ENCODE measurements at places on chromosomes 5 and 9.

DNA sequence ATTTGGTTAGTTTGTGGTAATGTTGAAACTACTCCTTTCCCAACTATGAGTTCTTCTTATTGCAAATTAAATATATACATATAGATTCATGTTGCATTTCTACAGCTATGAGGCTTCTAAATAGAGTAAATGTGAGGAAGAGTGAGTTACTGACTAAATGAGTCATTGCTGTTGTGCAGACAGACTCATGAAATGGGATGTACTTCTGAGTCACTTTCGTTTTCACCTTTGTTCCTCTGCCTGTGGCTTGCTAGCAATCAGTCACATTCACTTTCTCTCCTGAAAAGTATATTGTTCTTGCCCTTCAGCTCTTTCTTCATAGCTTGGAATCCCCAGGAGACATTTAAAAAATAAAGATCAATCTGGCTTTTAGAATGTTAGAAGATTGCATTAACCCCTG is 295.5 kb upstream of the SMC2 start:
- no peak for DNase-seq

DNA sequence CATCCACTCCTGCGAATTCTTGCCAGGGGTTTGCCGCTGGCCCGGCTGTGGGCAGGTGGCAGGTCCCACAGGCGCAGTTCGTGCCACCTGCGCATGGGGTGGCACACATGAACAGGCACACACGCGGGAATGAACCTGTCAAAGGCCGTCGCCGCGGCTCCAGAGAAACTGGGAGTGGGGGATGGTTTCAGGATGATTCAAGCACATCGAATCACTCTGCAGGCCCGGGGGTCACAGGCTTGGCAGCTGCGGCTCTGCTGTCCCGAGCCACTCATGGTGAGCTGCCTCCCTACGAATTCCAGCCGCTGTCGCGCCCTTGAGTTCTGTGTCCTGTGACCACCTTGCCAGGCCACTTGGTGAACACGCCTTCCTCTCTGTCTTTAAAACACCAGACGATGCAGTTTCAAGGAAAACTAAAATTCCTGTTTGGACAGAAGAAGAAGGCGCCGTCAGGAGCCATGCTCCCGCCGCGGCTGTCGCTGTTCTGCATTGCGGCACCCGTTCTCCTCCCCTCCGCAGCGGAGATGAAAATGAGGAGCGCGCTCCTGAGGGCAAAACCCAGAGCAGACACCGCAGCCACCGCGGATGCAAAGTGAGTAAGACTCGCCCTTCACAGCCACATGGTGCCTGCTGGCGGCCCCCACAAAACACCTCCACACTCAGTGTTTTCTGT is 15.4 kb upstream of the EXOC3 start:
- DNase-seq = no peak

GRCh38 chr9:22035591-22036011 is 26.5 kb upstream of the CDKN2B start:
- no peak for DNase-seq

- no peak for DNase-seq
These were observed 62.1 kb downstream of the PAX5 start for GRCh38 chr9:36971935-36972488.

- DNase-seq = no peak
These were observed 275.6 kb downstream of the KDM4C start for GRCh38 chr9:7033076-7034045.

DNA sequence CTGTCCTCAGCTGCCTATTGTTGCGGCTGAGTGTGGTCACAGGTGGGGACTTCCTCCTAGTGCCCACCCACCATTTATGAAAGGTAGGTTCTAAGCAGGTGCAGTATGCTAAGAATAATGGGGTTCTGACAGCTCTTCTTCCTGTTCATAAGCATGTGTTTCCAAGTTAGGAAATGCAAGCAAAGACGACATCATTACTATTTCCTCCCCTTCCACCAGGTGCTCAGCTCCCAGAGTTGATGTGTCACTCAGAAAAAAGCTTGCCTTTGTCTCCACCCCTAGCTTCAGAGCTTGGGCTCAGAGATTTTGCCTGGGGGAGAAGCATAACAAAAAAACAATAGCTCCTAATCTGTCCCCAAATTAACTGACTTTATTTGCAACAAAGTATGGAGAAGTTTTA is 1076.7 kb downstream of the NR2F1-AS1 start:
- no peak for DNase-seq

GRCh38 chr9:3992924-3993323 is 306.9 kb downstream of the GLIS3 start:
- no peak for DNase-seq

DNA sequence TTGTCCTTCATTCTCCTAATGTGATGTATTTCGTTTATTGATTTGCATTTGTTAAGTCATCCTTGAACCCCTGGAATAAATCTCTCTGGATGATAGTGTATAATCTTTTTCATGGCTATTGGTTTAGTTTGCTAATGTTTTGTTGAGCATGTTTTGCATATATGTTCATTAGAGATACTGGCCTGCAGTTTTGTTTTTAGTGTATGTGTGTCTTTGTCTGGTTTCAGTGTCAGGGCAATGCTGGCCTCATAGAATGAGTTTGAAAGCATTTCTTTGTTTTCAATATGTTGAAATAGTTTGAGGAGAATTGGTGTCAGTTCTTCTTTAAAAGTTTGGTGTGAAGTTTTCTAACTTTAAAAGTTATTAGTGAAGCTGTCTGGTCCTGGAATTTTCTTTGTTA is 149.6 kb upstream of the ATP10B start:
- DNase-seq = no peak

- no peak for DNase-seq
These were observed 56.0 kb downstream of the WHRN start for GRCh38 chr9:114449236-114449635.

GRCh38 chr9:6633378-6633777 is 12.2 kb downstream of the GLDC start:
- no peak for DNase-seq

DNA sequence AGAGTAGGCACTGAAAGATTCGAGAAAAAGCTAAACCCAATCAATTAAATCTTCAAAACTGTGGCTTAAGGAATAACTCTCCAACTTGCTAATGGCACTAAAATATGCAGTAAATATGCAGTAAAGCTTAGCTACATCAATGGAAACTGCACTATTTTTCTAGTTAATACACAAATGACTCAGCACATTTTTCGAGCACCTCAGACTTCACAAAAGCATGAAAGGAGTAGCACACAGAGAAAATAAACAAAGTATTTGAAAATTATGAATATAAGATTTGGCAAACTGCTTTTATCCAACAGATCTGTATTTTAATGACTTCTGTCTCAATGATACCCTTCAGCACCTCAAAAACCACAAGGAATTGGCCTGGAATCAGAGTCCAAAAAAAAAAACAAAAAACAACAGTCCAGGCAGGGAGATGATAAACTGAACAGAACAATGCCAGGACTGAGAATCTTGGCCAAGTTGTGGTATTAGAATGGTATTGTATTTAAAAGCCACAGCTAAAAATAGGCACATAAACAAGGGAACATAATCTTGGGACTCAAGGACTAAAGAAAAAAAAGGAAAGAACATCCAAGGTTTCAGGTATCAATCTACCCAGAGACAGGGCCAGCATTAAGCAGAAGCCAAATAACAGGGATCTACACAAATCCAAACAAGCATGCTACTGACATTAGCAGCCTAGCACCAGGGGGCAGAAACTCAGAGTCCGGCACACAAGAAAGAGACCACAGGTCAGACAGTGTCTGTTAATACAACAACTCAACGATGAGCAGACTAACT is 21.4 kb downstream of the TMEM245 start:
- DNase-seq = no peak

DNA sequence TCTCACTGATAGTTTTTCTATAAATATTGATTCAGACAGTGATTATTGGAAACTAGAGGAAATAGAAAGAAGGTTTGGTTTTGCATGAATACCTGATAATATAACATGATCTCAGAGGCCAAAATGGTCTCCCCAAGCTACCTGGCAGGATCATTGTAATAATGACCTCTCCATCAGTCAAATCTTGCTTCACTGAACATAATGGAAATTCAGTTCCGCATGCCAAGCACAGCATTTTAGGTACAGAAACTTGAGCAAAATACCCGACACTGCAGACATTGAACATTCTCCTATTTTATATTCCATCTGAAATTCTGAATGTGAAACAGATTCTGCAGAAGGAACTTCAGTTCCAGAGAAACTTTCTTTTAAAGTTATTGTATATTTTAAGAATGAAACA is 9.1 kb upstream of the TBC1D2 start:
- DNase-seq = no peak

DNA sequence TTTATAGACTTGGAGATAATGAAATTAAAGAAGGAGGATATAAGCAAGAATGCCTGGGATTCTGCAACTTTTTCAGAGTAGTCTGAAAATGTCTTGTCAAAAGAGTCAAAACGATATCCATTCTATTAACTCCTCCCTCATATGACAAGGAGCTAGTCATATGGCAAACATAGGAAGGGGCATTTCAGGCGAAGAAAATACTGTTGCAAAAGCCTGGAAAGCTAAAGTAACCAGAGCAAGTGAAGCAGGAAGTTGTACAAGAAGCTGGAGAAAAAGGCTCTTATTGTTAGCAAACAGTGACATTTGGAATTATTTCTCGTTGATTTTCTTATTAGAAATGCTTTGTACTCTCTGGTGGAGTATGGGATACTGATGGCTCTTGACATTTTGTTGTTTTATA is 94.0 kb upstream of the PTPRD start:
- no peak for DNase-seq

- DNase-seq = no peak
These were observed 17.0 kb downstream of the FOCAD start for GRCh38 chr9:20701060-20701459.

GRCh38 chr5:171617817-171618591 is 167.6 kb upstream of the SMIM23 start:
- no peak for DNase-seq

- DNase-seq = peak; percentile 4
These were observed 75.0 kb downstream of the TTC39B start for GRCh38 chr9:15231788-15232635.

- DNase-seq = peak; percentile 52
These were observed 24.2 kb downstream of the C9orf50 start for GRCh38 chr9:129596541-129597331.

DNA sequence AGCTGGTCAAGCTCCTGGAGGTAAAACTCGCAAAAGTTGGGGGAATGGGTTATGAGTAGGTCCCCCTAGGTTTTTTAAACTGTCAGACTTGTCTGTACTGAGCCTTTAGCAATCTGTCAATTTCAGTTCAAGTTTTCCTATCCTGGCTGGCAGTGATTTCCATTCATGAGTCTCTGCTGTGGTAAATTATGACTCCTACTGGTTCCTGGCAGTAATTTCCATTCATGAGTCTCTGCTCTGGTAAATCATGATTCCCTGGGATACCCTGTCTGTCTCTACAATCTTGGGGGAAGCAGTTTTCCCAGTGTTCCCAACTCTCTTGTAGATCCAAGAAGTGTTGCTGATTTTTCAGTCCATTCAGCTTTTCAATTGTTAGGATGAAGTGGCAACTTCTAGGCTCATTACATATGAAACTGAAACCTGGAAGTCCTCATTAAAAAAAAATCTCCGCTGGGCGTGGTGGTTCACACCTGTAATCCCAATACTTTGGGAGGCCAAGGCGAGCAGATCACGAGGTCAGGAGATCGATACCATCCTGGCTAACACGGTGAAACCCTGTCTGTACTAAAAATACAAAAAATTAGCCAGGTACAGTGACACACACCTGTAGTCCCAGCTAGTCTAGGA is 91.3 kb upstream of the GPBP1 start:
- no peak for DNase-seq

GRCh38 chr5:32144378-32145207 is 29.5 kb downstream of the GOLPH3 start:
- no peak for DNase-seq

DNA sequence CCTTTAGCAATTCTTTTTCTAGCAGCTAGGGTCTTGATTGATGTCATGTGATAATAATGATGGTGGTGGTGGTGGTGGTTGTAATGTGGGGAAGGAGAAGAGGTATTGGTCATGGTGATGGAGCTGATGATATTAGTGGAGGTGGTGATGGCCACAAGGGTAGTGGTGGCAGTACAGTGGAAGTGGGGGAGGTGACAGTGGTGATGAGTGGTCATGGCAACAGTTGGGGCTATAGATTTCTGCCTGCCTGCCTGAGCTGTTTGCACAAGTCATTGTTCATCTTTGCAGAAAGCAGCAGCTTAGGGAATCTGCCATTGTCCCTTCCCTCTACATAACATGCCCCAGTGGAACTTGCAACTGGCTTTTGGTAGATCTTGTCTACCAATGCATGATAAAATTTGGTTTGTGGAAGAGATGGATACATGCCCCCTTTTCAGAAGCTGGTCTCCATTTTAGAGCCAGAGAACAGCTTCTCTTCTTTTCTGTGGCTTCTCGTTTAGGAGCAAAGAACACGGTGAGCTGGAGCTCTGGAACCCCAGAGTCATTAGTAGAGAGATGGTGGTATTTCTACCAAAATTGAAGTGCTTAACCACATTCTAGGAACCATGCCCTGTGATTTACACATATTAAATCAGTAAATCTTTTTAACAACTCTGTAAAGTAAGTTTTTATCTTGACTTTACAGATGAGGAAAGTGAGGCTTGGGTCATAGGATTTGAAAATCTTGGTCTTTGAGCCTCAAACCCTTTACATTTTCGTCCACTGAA is 100.3 kb downstream of the AOPEP start:
- DNase-seq = no peak

DNA sequence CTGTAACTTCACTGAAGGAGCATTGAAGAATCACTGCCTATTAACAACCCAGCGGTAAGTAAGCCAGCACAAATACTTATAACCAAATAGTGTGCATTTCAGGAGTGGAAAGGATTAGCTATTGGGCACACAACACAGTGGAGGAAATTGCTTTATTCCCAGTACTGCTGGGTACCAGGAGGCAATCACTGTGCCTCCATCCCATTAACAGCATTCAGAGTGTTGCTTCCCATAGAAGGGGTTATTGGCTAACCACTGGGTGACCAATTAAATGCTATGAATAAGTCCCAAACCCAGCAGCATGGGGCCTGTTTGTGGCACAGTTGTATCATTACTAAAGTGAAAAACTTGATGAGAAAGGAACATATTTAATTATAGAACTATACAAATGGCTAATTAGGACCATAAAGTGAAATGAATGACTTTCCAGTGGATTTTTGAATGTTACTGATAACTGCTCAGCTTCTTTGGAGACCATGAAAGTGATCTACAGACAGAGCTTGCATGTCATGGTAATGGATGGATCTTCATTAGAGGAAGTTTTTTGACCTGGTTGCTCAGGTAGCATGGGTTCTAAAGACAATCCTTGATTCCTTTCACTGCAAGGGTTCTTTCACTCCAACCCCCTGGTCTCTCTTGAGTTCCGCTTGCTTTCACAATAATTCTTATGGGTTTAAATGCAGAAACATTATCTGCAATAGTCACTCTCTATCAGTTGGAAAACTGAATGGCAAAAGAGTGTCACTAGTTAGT is 413.3 kb upstream of the RORB start:
- no peak for DNase-seq
